ENCODE measurements at places on chromosomes 7 and 10.
A peak's percentile ranks its signal among the peaks of the same experiment; 100 is the strongest.

DNA sequence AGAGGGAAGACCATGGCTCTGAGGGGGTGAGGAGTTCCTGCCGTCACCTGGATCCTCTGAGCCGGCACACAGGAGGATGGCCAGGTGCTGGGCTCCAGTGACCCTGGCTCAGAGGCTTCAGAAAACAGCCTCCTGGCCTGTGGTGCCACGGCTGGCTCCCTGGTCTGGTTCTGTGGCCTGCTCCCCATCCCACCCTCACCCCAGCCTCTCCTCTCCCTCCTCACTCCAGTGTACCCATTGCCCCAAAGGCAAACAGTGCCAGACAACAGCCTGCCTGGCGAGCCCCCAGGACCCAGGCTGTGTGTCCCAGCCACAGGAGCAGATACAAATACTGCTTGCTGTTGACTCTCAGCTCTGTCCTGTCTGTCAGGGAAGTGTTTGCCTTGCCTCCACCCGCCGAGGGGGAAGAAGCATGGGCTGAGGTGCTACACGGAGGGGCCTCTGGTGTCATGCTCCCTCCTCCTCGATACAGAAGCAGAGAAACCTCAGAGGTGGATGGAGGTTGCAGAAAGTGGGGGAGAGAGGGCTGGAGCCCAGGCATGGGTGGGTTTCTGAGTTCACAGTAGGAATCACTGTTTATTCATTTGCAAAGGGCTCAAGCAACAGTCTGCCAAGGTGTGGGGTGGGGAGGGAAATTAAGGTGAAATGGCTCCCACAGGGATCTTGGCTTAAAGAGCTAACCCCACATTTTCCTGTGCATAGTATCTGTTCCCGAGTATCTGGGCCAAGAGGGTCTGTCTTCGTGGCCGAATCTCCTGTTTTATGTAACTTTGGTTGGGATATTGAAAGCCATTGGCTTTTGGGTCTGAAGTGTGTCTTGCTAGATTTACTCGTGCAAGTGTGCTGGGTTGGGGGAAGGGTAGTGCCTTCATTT is 5.5 kb downstream of the ADRA2A start:
- DNase-seq, result no peak

DNA sequence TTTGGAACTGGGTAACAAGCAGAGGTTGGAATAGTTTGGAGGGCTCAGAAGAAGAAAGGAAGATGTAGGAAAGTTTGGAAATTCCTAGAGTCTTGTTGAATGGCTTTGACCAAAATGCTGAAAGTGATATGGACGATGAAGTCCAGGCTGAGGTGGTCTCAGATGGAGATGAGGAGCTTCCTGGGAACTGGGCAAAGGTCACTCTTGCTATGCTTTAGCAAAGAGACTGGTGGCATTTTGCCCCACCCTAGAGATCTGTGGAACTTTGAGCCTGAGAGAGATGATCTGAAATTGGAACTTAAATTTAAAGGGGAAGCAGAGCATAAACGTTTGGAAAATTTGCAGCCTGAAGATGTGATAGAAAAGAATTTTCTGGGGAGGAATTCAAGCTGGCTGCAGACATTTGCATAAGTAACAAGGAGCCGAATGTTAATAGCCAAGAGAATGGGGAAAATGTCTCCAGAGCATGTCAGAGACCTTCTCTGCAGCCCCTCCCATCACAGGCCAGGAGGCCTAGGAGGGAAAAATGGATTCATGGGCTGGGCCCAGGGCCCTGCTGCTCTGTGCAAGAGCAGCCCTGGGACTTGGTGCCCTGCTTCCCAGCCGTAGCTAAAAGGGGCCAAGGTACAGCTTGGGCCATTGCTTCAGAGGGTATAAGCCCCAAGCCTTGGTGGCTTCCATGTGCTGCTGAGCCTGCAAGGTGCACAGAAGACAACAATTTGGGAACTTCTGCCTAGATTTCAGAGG is 3.6 kb downstream of the PDSS1 start:
- DNase-seq, result no peak

DNA sequence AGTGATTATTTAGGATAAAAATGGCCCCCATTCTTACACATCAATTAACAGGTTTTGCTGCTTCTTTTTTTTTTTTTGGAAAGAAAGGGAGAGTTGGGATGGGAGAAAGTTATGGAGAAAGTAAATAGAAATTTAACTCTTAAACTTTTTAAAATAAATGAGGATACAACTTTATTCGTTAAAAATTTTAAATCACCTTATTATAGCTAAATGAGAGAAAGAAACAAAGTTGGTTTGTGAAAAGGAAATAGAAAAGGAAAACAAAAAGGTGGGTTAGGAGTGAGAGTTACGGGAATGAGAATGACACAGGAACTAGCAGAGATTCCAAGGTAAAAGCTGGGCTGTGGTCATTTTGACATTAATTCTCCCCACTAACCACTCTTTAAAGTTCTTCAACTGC is 34.9 kb downstream of the LMOD2 start:
- DNase-seq, result no peak

- no peak for DNase-seq
Measured at GRCh38 chr7:94650147-94651051, 5.5 kb downstream of the SGCE start.

GRCh38 chr7:156497776-156498509 is 142.6 kb upstream of the RNF32 start:
- no peak for DNase-seq

DNA sequence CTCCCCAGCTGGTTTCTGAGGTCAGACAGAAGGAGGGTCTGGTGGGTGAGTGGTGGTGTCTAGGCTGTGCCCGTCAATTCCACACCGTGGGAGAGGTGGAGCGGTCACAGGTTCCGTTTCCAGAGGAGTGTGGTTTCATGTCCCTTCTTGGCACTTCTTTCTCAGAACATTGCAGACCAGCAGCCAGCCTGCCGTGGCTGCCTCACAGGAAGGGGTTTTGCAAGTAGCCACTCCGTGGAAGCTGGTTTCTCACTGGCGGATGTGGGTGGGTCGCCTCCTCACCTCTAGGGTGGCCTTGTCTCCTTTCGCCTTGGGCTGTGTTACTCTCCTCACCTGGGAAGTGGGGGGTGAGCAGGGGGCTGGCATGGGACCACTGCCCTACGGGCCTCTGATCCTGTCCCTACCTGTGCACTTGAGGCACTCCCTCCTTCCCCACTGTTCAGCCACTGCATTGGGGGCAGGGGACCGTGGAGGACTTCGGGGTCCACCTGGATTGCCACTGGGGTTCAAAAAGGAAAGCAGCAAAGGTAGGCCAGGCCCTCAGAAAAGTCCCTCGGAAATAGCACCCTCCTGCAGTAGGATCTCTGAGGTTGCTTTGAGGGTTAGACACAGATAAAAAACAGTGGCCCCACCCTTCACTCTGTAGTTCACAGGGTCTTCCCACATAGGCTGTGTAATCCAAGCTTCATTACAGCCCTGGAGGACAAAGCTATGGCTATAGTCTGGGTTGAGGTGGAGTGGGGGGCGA is 33.9 kb downstream of the TSPAN14 start:
- DNase-seq, result peak; percentile 81

DNA sequence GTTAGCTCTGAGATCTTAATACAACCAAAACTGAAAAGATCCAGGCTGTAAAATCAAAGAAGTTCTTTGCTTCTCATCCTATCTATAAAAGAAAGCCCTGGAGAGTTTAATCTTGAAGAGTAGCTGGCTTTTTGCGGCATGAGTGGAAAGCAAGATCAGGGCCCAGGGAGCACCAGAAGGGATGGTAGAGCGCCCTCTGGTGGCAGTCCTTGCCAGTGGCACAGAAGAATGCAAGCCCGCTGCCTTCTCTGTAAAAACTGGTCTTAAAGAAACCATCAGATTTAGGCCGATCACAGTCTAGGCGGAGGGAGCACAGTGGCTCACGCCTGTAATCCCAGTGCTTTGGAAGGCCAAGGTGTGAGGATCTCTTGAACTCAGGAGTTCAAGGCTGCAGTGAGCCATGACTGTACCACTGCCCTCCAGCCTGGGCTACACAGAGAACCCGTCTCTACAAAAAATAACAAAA is 35.6 kb downstream of the CPN1 start:
- peak; percentile 41 for DNase-seq

GRCh38 chr7:27119412-27119911 is 11.1 kb downstream of the HOXA4 start:
- no peak for DNase-seq

DNA sequence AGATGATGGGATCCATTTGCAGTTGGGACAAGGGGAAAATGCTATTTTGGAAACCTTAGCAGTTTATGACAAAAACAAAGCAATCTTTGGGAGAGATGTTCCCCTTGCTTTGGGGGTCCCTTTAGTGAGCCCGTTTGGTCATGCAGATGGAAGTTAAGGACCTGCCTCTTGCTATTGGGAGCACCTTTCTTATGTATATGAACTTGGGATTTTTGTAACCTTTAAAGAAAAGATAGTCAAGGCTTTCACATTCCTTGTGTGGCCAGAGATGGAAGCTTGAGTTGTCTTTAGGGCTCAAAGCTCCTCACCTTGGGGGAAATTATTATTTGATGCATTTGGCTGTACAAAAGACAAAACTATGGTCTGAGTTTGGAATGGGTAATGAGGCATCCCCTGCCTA is 179.0 kb upstream of the PLPP4 start:
- no peak for DNase-seq

DNA sequence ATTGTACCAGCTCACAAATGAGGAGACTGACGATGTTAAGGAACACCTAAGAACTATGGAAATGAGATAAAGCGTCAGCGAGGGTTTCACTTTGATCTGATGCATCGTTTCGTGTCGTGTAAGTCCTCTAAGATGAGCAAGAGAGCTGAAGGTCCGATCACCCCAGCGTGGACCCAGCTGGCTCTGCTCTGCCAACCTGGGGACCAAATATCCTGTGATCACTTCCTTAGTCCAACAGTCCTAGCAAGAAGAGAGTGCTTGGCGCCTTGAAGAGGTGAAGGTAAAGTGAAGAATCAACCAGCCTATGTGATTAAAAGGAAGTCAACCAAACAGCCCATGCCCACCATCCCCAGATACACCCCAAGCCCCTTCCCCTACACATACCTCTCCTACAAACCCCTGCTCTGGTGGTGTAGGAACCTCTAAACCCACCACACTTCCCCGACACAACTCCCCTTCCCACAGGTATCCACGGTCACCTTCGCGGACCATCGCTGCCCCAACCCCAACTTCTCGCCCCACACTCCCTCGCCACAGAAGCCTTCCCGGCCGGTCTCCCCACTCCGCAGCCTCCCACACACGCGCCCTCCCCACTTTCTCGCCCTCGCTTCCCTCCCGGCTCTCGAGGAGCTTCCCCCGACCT is 722 bp downstream of the UPF2 start:
- DNase-seq, result peak; percentile 15

DNA sequence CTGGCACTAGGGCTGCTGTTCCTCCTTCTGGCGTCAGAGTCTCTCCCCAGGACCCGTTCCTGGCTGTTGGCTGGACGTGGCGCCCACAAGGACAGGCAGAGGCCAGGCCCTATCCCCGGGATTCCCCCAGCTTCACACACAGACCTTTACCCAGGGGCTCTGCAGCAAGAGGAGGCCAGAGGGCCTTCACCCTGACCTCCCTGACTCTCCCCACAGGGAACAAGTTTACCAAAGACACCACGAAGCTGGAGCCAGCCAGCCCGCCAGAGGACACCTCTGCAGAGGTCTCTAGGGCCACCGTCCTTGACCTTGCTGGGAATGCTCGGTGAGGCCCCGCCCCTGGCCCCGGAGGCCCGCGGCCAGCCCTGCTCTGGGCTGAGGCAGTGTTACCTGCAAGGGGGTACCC is 82.2 kb downstream of the GTF2IRD1 start:
- no peak for DNase-seq

DNA sequence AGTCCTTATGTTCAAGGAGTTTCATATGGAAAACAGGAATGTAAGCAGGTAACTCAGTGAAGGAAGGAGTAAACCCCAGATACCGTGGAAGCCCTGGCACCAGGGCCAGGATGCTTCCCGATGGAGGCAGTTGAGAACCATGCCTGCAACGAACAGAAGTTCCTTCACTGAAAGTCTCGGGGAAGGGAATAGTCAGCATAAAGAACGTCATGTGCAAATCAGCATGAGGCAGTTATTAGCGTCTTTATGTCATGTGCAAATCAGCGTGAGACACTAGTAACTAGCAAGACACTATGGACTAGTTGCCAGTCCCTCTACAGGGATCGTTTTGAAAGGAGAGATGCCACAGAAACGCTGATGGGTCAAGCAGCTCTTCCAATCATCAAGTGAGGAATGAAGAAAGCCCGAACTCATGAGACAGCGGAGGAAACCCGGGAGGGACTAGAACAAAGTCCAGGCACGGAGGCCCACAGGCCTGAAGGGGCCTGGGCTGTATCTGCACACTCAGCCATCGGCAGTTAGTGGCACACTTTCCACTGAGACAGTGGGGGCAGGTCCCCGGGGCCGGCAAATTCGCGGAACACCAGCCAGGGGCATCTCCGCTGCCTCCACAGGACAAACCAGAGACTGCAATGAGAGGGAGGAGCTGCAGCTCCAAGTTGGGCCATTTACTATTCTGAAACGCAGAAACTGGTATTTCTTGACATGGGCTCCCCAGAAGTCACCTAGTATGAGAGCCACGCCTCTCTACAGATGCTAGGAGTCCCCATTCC is 109.6 kb downstream of the SFMBT2 start:
- DNase-seq, result no peak

GRCh38 chr7:44157116-44158080 is 16.3 kb upstream of the MYL7 start:
- DNase-seq, result no peak
